ENCODE measurements at places on chromosomes 2 and 18.

DNA sequence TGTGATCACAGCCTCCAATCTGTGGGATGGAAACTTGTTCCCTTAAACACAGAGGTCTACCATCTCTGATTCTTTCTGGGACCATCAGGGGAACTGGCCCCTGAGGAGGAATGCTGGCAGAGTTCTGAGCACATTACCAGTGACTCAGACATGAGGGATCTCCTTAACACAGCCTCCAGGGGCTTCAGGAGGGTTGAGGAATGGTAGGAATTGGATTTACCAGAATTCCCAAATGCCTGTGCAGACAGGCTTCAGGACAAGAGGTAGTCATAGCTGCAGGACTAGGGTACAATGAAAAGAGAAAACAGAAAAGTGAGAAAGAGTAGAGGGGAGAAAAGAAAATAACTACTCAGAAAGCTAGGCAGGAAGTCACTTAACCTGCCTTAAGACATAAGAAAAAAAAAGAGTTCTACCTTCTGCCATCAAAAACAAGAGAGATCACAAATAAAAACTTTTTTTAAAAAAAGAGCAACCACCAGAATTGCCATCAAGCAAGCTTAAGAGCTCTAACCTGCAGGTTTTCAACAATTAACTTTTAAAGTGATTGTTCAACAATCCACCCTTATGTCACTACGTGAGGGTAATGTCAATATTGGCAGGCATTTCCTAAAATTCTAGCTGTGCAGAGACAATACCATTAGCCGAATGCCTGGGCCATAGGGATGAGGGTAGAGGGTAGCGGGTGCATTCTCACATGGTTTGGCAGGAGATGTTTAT is 524.4 kb downstream of the BCL11A start:
- DNase-seq: no peak

DNA sequence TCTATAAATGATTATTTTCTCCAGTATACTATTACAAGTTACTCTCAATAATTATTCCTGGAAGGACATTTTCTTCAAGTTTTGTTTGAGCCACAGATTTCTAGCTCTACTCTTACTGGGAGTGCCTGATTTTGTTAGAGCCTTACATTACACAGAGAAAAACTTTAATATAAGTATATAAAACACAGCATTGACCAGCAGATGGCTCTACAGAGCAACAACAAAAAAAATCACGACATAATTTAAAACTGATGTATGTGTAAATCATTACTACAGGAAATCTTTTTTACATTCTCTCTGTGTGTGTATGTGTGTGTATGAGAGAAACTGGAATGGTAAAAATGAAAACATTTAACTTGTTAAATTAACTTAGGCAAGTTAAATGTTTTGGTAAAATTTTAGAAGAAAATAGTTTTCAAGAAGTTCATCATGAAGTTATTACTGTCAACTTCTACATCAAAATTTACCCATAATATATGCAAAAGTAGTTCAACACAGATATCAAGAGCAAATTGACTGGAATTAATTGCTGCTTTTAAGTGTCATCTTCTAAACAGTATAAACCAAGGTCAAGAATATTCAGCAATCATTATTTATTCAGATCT is 103.3 kb downstream of the MDH1 start:
- DNase-seq: peak; percentile 41

GRCh38 chr2:138771534-138771933 is 8.7 kb downstream of the NXPH2 start:
- DNase-seq: no peak

GRCh38 chr2:236352761-236353593 is 88.8 kb upstream of the ASB18 start:
- no peak for DNase-seq

- no peak for DNase-seq
Measured at GRCh38 chr2:134936691-134937090, 18.1 kb downstream of the CCNT2 start.

DNA sequence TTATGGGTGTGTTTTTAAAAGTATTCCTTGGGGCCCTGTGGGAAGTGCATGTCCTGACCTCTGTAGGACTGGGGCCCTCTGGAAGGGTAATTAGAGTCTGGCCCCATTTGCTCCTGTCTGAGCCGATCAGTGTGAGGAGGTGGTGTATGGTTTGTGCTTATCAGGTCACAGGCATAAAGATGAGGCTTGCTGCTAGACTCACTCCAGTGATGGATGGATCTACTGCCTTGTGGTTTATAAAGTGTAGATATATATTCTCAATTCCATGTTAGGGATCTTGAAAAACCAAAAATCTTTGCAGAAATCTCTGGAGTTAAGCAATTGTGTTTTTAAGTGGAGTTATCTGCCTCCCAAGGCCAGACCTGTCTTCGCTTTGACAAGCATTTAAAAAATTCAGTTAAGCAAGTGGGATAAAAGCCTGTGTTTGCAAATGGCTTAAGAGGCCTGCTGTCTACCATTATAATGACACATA is 182.4 kb downstream of the PTPRM start:
- DNase-seq: no peak

- DNase-seq: no peak
Measured at GRCh38 chr18:58298251-58299134, 254.5 kb downstream of the NEDD4L start.

DNA sequence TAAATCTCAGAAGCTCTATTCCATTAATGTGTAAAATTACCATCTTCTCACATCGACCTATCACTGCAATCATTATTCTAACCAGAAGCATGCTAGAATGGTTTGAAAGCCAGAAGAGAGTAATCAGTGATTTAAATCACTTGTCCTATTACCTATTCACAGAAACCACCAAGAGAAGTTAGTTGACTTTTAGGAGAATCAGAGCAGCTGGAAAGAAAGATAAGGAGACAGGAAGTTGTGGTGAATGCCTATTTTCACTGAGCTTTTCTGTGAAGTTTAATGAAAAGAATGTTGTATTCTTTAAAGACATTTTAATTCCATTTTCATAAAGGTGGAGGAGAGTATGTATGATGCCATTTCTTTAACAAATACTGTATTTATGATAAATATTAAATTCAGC is 352.6 kb upstream of the CRIM1 start:
- no peak for DNase-seq

DNA sequence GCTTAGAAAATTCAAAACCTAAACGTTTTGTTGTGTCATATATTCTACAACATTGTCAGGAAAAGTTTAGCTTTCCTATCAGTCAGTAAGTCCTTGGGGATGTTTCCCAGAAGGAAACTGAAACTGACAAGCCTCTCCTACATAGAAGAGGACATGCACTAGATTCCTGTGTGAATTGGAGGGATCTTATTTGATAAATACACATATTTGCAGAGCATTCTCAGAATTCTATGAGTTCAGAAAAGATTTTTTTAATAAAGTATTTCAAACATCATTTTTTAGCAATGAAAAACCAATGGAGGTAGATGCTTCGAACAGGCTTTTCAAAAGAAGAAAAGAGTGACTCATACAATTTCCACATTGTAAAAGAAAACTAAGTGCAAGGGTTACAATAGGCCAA is 1706.7 kb downstream of the SUCLG1 start:
- DNase-seq: no peak

DNA sequence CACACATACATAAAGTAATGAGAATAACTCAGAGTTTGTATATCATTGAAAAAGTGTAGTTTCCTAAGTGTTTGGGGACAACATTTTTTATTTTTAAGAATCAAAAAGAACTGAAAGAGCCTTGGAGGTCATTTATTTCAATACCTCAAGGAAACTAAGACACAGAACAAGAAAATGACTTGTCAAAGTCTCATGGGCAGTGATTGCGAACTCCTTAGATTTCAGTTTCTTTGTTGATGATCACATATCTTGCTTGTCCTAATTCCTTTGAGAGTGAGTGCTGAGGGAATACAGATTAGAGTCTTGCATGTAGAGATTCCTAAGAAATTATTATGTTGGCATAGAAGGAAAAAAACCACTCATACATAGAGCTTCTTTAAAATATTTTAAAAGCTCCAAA is 243.8 kb downstream of the CAMKMT start:
- DNase-seq: no peak

DNA sequence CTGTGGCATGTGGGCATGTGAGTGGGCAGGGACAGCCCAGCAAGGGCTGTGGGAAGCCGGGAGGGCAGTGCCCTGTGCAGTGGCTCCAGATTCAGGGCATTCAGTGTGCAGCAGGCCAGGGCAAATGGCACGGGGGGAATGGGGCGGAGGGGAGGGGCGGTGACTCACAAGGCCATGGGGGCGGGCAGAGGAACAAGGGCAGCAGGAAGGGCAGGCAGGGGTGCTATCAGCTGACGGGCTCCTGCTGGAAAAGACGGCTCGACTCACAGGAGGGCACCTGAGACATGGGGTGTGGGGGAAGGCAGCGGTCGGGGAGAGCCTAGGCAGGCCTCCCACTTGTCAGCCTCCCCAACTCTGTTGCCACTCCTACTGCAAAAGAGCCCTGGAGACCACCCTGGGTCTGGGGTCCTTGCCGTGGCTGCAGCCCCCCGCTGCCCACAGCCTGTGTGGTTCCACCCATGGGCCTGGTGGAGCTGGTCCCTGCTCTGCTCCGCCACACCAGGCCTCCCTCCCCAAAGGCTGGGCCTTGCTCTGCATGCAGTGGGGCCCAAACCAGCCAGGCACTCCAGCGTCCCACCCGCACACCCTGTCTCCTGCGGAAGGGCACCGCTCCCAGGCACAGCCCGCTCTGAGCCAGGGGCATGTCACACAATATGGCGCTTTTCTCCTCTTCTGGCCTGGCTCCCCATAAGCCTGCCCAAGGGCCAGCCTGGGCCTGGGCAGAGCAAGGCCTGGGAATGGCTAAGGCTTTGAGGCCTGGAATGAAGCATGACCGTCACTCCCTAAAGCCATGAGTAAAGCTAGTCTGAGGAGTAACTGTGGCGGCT is 25.9 kb downstream of the HS6ST1 start:
- DNase-seq: peak; percentile 44

- no peak for DNase-seq
Measured at GRCh38 chr2:184597571-184597991, 748 bp upstream of the ZNF804A start.

DNA sequence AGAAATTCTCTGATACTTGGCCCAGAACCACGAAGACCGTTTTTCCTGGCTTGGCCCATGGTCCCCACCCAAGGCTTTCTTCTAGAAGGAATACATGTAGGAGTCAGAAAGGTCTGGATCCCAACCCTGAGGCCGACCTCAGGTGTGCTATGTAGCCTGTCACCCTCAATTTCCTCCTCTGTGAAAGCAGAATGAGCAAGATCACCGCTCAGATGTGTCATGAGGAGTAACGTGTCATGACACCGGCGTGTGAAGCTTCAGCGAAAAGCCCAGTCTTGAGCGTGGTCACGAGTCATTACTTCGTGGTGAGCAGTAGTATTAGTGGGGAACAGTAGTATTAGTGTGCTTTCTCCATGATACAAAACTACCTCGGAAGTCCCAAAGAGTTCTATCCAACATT is 103.4 kb downstream of the ALPK2 start:
- DNase-seq: no peak

GRCh38 chr2:210586381-210586780 is 30.0 kb downstream of the CPS1 start:
- DNase-seq: no peak

GRCh38 chr18:22112215-22112614 is 57.2 kb upstream of the GATA6 start:
- no peak for DNase-seq

DNA sequence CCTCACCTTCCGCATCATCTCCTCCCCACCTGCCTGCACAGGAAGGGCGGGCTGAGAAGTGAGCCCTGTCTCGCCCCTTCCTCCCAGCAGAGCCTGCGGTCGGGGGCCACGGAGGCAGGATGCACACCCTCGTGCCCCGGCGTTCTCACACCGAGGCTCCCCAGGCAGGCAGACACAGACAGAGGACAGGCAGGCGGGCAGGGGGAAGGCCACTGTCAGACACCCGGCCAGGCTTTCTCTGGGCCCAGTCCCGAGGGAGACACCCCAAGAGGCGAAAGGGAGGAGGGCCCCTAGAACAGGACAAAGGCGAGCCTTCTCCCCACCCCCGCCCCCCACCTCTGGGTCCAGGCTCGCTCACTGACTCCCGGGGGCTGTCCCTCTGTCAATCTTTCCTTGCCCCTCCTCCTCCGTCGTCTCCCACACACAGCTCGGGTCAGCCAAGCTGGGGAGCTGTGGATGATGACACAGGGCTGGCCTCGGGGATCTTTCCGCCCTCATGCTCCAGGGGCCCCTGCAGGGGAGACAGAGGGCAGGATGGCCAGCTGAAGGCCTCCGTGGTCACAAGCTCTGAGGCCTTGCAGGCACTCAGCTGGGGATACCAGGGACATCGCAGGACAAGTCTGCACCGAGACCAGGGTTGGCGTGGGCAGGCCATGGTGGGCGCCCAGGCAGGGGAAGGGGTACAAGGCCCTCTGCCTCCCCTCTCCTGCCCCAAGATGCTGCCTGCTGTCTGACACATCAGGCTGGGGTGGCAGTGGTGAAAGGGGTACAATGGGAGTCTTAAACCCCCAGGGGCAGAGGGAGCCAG is 24.9 kb downstream of the BIN1 start:
- no peak for DNase-seq

DNA sequence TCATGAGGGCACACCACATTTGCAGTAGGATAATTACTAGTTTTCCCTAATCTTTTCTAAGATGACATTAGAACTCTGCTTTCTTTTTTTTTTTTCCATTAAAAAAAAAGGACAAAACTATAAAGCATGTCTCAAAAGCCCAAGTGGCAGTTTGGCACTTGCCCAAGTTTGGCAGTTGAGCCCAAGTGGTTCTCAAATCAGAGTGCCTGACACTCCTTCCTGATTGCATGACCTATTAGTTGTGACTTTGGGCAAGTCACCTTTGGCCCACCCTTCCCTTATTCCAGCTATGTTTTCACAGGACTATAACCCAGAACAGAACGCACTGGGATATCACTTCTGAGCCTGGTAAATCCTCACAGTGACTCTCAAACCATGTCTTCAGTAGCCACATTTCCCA is 273.0 kb downstream of the CCDC85A start:
- no peak for DNase-seq

- no peak for DNase-seq
Measured at GRCh38 chr2:228798458-228799207, 472.5 kb downstream of the PID1 start.

- no peak for DNase-seq
Measured at GRCh38 chr2:236254001-236254400, 10.2 kb downstream of the ASB18 start.

DNA sequence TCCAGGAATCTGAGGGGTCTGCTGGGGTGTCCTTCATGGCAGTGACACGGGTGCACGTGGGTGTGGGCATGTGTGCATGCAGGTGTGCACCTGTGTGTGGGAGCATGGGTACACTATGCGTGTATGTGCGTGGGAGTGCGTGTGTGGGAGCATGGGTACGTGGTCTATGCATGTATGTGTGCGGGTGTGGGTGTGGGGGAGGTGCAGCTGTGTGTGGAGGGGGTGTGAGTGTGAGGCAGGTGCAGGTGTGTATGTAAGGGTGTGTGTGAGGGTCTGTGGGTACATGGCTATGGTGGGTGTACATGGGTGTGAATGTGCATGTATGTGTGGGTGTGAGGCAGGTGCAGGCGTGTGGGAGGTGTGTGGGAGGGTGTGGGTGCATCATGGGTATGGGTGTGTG is 36.3 kb downstream of the EIPR1 start:
- no peak for DNase-seq

All from PC-9 (cell line).